ENCODE measurements at places on chromosomes 7 and 10.

GRCh38 chr10:72108830-72109635, 20.7 kb upstream of the SPOCK2 start:
- no peak for DNase-seq

GRCh38 chr10:98338896-98339295, 70.9 kb upstream of the LOXL4 start:
- no peak for DNase-seq

DNA sequence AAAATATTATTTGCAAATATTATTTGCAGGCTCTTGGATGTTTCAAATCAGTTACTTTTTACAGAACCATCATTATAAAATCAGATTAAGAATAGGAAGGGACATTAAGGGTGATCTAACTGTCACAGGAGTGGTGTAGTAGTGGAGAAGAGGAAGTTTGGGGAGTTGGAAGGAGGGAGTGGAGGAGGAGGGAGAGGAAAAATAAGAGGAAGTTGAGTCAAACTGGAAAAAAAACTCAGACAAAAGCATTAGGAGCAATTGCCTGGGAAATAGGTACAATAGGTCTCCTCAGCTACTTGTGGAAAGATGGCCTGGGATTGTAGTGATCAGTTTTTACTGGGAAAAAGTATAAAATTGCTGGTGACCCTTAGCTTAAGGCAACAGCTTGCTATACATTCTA, 77.7 kb upstream of the GPR37 start:
- DNase-seq = no peak

DNA sequence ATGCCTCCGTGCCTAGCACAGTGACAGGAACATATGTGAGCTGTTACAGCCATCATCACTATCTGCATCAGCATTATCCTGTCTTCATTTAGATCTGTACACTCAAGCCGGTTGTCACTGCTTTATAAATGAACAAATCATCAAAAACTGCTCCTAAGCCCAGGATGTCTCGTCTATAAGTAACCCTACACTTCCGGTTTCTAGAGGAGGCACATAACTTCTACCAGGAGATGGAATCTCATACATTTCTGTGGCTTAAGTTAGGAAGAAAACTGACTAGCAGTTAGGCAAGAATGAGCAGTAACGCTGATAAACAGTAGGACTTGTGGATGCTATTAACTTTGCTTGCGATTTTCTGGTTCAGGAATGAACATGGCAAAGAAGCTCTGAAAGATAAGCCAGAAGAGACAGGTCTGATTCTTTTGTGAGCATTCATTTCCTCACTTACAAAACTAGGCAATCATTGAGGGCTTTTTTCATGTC, 1199.2 kb downstream of the SORCS3 start:
- DNase-seq = no peak

DNA sequence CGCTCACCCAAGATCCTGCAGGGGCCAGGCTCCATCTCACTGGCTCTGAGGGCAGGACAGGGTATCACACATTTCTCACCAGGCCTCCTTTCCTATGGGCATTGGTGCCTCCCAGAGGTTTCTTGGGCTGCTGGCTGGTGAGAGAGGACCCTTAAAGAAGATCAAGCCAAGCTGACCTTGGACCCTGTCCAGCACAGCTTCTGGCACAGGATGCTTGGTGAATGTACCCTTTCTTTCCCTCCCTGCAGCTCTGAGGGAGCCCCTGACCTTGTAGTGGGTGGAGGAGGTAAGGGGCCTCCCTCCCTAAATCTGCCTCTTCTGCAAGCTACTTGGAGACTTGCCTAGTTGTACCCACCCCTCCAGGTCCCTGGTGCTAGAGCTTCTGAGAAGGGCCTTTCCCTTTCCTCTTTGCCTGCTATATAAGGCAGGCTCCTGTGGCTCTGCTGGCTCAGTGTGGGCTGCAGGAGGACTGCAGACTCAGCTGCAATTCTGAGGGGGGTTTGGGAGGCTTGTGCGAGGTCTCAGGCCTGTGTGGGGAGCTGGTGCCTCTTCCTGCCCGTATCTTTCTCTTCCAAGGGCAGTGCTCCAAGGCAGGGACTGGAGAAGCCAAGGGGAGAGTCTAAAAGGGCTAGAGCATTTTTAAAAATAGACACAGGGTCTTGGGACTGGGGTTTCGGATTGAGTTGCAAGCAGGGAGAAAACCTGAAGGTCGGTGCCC, 11.7 kb upstream of the TRIM8 start:
- DNase-seq = no peak

- no peak for DNase-seq
Observed at GRCh38 chr7:130886438-130887135, 152.6 kb upstream of the KLF14 start.

- no peak for DNase-seq
Observed at GRCh38 chr10:17006631-17007417, 122.8 kb downstream of the CUBN start.

DNA sequence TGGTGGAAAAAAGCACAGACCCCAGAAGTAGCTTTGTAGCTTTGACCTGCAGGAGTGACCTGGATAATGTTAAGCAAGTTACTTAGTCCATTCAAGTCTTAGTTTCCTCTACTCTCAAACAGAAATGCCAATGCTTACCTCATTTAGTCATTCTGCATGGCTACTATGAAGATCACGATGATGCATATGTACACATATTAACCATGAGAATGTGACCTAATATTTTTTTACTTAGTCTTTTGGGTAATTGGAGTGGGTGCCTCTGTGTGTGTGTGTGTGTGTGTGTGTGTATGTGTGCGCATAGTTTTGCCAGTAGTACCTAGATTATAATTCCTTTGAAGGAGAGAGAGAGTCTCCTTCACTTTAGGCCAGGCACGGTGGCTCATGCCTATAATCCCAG, 95.8 kb downstream of the NRP1 start:
- no peak for DNase-seq

DNA sequence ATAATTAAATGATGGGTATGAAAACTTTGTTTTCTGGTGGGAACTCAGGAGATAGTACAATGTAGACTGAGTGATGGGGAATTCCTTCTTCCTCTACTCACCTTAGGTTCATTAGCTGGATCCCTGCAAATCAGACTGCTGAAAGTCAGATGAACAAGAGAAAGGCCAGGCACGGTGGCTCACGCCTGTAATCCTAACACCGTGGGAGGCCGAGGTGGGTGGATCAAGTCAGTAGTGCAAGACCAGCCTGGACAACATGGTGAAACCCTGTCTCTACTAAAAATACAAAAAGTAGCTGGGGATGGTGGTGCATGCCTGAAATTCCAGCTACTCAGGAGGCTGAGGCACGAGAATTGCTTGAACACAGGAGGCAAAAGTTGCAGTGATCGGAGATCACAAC, 28.7 kb upstream of the ST8SIA6 start:
- no peak for DNase-seq

DNA sequence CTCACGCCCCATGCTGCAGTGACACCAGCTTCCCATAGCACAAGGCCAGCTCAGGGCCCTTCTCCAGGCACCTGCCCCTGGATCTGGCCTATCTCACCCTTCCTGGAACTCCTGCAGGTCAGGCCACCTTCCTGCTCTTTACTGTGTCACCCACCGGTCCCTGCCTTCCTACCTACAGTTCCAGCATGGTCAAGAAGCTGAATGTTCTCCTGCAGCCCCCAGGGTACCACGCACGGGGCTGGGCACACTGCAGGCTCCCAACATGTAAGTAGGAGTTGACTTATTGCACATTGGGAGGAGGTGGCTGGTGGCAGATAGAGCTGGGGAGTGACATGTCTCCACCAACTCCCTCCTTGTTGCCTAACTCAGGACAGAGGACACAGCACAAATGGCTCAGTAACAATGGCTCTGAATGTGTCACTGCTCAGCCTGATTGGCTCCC, 14.5 kb downstream of the ITPRIP start:
- no peak for DNase-seq

- DNase-seq = no peak
Observed at GRCh38 chr10:62130948-62131347, 137.7 kb downstream of the RTKN2 start.

- no peak for DNase-seq
Observed at GRCh38 chr10:35770817-35771355, 128.8 kb upstream of the FZD8 start.

DNA sequence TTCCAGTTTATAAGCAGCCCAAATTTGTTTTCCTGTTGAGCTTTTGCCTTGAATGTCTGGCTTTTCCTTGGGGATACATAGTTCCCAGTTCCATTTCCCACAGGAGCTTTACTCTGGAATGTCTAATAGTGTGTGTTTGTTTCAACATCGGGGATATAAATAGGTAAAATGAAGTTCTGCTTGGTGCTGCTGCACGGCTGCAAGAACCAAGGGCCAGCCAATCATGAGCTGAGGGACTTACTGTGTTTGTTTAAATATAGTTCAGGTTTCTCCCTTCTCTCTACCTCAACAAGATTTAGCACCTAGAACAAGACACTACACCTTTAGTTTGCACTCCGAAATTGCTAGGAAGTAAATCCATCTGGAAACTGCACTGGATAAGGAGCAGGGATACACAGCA, 43.9 kb downstream of the GRM8 start:
- no peak for DNase-seq

DNA sequence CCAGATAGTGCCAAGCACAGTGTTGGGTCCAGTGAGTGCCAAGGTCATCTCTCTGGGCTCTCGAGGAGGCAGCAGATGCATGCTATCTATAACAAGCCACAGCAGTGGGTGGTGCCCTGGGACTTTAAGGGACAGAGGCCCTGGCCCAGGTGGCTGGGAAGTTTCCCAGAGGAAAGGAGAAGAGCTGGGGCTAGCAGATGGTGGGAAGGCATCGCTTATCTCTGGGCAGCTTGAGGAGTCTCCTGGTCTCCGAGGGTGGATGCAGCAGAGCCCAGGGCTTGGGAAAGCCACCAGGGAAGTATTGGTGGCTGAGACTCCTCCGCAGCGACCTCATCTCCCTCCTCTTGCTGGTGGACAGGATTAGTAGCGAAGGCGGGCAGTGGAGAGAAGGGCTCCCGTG, 63.4 kb upstream of the LRRC4 start:
- DNase-seq = no peak

DNA sequence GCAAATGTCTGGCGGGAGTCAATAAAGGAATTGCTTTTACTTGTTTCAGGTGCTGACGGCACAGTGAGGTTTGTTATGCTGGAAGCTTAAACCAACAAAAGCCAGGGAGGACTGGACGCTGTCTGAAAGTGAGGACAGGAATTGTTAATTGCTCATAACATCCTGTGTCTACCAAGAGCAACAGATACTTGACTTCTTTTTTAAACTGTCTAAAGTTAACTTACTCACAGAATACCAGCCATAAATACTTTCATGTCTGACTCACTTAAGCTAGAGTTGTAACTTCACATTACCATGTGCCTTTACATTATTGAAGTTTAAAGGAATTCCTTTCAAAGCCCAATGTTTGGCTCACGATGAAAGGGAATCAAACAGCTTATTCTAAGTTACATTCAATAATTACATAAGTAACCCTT, 252.7 kb upstream of the SHH start:
- DNase-seq = no peak

DNA sequence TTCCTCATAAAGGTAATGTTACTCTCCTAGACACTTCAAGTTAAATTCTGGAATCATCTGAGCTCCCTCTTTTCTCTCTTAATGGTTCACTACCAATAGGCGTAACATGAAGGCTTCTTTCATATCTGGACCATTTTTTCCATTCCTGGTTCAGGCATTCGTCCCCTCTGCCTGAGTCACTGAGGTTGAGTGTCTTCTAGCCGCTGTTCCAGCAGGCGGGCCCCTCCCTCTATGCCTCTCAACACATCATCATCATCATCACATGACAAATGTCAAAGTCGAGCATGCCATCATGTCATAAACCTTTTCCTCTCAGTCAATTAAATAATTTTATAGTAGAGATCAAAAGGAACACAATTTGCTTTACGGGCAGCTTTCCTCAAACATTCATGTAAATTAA, 168.9 kb upstream of the ASAH2 start:
- no peak for DNase-seq

DNA sequence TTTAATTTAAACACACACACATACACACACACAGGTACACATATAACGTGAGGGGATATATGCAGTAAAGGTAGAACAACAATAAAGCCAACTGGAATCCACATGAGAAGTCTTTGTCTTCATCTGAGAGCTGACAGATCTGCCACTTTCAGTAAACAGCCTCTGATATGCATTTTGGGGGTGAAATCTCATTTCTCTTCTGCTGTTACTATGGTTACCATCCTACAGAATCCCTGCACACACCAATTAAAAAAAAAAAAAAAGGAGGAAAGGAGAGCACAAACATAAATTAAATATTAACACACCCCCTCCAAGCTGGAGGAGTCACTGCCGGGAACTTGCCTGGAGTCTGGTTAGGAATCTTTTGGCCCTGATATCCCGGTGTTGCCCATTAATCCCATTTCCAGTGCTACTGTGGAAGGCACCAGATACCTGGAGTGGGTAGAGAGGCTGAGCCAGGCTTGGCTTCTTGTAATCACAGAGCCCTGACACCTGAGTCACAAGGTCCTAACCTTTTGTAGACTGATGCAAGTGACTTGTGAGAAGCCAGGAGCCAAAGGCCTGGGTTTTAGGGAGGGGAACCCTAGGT, 169.1 kb downstream of the LHFPL3 start:
- no peak for DNase-seq

- no peak for DNase-seq
Observed at GRCh38 chr7:80542398-80542797, 30.5 kb upstream of the GNAT3 start.

GRCh38 chr10:105189463-105189800, 548.3 kb downstream of the SORCS3 start:
- DNase-seq = no peak

DNA sequence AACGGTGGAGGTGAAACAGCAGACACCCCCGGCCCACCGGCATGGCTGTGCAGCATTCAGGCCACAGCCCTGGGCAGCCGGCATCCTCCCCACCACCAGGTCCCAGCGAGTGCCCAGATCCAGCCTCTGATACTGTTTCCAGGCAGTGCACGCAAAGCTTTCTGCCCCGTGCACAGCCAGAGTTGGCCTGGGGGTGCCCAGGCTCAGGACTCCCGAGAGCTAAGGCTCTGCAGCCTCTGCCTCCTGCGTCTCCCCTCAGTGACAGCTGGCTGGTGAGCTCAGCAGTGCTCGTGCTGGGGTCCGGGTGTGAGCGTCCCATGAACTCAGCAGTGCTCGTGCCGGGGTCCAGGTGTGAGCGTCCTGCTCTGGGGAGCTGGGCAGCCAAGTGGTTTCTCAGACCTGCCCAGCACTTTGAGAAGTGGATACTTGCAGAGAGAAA, 65.4 kb downstream of the CFAP46 start:
- DNase-seq = no peak

GRCh38 chr7:84236398-84236797, 41.8 kb upstream of the SEMA3A start:
- no peak for DNase-seq

DNA sequence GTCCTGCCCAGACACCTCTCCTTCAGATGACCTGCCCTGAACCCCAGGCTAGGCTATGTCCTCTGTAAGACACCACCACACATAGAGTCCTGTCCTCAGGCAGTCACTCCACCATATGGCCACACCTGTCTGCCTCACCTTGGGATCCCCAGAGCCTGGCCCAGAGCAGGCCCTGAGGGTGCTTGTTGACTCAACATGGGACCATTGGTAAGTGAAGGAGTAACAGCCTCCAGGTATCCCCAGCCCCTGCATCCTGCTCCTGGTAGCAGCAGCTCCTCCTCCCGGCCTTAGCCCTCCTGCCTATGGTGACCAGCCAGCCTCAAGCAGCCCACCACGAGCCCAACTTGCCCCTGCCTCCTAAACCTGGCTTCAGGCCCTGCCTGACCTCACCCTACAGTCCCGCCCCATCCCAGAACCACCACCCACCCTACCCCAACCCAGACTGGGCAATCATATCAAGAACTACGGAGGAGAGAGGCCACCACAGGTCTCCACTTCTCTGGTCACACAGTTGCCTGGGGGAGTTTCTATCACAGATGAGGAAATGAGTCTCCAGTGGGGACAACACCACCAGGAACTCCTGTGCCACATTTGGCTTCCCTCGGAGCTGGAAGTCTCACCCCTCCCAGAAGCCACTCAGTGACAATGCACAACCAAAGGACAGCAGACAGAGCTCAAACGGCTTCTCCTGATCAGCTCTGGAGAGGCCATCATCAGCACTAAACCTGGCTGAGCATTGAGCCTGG, 136.6 kb downstream of the GRID1 start:
- DNase-seq = no peak
